PC-3 (cell line): ENCODE measurements at places on chromosomes 6 and 20. TPM values are rescaled to one million over a fixed set of nuclear protein-coding genes. Genes with fewer than 3 reads are reported as not detected.

GRCh38 chr20:44495802-44496481 lies 20.3 kb downstream of the TTPAL start:
- H3K36me3 ChIP-seq = peaks cover 49% of the 10 kb centered on the region
- DNase-seq = peak; percentile 99
- no peaks in the 10 kb centered on the region for H3K27me3 ChIP-seq
- H3K4me1 ChIP-seq = peaks cover 50% of the 10 kb centered on the region
- H3K27ac ChIP-seq = peak overlapping the region; percentile 96
- peak overlapping the region; percentile 20; the same call in 1 of the 2 replicates for H3K4me3 ChIP-seq

DNA sequence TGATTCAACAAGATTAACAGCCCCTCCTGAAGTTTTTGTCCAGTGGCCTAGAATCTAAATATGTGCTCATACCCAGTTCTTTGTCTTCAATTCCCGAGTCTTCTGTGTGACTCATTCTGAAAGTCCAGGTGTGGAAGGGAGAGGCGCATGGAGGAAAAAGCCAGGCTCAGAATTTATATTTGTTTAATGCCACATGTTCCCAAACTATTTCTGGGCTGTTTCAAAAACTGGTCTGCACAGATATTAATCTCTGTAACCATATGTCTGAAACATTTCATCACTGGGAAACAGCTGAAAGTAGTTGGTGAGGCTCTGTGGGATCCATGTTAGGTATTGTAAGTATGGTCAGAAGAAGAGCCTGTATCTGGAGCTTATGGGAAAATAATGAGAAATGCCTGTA lies 266.0 kb downstream of the PAX1 start:
- no peak overlapping the region for H3K27ac ChIP-seq
- no peaks in the 10 kb centered on the region for H3K27me3 ChIP-seq
- H3K4me3 ChIP-seq = no peak overlapping the region
- no peak for DNase-seq

DNA sequence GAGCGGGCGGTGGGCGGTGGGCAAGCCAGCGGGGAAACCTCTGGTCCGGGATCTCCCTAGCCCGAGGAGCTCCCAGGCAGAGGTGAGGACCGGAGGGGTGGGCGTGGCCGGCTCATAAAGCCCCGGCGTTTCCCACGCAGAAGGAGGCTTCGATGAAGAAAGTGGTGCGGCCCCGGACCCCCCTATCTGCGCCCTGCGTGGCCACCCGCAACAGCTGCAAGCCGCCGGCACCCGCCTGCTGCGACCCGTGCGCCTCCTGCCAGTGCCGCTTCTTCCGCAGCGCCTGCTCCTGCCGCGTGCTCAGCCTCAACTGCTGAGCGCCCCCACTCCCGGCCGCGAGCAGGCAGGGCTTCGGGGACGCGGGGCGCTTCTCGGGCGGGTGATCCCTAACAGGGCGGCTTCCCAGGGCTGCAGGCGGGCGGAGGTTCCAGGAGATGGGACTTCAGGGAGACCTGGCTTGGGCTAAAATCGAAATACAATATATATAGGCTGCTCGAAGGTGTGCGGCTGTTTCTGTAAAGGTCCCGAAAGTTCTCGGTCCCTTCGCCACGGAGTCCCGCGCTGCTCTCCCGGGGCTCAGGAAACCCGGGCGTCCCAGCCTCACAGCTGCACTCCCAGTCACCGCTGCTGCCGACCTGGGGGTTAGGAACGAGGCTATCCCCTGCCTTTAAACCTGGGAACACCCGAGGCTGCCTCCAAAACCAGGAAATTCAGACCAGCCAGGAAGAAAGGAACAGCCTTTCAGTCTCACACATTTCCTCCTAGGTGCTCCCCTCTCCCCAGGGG lies 27.8 kb downstream of the ASIP start:
- peaks cover 7% of the 10 kb centered on the region; the same call in 1 of the 2 replicates for H3K36me3 ChIP-seq
- no peaks in the 10 kb centered on the region for H3K27me3 ChIP-seq
- no peaks in the 10 kb centered on the region for H3K4me1 ChIP-seq
- no peak overlapping the region for H3K4me3 ChIP-seq
- H3K27ac ChIP-seq = no peak overlapping the region

Gene CGA
- total RNA-seq = not detected in 2 replicates

DNA sequence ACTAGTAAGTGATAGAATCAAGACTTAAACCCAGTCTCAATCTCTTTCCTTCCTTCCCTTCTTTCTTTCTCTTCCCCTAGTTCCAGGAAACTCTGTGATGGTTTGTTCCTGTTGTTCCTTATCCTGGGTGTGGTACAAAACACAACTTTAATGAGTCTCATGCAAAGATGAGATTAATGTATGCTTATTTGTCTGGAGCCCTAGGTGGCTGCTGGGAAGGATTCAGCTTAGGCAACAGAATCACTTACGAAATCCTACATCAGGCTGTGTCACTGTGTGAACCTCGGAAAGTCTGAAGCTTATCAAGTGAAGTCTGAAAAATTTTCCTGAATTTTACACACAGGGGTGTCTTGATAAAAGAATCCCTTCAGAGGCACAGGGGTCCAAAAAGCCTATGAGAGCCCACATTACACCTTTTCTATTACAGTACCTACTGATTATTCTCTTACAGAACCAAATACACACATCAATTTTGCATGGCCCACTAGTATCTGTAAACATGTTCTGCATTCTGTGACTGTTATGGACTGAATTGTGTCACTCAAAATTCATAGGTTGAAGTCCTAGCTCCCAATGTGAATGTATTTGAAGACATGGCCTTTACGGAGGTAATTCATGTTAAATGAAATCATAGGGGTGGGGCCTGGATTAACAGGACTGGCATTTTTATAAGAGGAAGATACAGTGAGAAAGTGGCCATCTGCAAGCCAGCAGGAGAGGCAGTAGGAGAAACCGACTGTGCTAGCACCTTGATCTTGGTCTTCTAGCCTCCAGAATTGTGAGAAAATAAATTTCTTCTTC lies 144.7 kb downstream of the MYB start:
- no peak for DNase-seq
- H3K4me1 ChIP-seq = no peaks in the 10 kb centered on the region
- H3K36me3 ChIP-seq = no peaks in the 10 kb centered on the region
- H3K4me3 ChIP-seq = no peak overlapping the region
- no peaks in the 10 kb centered on the region for H3K27me3 ChIP-seq

Gene FAM83D
- 69.6 and 81.4 TPM in 2 replicates for total RNA-seq

Gene ENPP3
- 0.18 TPM in 1 of 2 replicates, not detected in the other for total RNA-seq

GRCh38 chr6:25054469-25054868 lies 118.7 kb upstream of the RIPOR2 start:
- peak; percentile 65 for DNase-seq
- peaks cover 24% of the 10 kb centered on the region for H3K4me1 ChIP-seq
- no peaks in the 10 kb centered on the region for H3K36me3 ChIP-seq

Gene FILIP1
- not detected in 2 replicates for total RNA-seq

DNA sequence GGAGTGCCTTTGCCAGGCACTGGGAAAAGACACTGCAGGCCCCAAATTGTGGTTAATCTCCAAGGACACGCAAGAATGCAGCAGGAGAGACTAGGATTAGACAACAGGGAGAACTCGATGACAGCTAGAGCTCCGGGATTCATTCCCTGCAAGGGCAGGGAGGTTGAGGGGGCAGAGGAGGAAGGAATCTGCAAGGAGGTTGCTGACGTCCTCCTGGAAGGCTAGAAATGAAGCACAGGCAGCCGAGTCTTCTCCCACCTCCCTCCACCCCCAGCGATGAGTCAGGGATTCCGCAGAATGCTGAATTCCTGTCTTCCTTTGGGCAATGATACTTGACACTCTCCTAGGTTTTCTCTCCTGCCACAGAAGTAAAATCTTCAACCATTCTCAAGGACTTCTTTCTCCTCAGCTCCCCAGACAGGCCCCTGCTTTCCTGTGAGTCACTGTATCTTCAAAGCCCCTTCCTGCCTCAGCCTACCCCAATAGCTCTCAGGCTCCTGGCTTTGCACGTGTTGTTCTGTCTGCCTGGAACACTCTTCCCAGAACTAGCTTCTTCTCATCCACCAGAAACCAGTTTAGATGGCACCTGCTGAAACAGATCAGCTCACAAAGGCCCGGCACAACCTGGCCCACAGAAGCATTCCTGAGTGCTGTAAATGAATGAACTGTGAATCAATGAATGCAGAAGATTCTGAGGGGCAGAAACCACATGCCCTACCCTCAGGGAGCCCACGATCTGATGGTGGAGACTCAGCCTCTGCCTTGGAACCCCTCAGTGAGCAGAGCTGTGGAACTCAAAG lies 85.6 kb downstream of the MRPL14 start:
- peaks cover 68% of the 10 kb centered on the region for H3K4me1 ChIP-seq
- no peaks in the 10 kb centered on the region for H3K27me3 ChIP-seq
- peak; percentile 98 for DNase-seq
- peak overlapping the region; percentile 100 for H3K27ac ChIP-seq

DNA sequence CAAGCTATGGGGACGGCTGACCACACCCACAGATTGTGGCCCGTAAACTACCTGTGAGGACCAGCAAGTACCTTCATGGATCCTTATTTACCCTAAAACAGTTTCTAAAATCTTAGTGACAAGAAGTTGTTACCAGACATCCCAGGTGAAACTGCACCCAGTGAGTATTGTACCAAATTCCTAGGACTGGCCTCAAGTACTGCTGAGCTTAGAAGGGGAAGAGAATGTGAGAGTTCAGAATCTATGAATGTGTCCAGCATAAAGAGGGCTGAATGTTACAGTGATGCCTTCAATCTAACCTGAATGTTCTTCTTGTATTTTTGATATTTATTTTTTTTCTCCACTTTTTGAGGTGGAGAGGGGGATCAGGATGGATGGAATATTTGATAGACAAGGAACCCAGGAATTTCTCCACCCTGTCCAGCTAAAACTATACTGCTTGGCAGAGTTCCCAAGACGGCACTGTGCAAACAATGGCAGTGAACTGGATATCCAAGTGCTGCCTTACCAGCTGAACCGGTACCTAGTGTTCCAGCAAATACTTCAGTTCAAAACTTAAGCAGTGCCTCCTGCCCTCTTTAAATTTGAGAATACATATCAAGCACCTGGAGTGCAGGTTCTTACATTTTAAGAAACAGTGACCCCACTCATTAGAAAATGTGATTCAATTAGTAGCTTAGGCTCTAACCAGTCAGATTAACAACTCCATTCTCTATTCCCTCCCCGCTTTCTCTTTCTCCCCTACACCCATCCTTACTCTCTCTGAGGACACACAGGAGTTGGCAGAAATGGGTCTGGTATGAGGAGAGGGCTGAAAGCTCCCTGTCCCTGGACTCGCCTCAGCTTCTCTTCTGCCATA lies 427.3 kb upstream of the FLRT3 start:
- peak overlapping the region; percentile 22 for H3K27ac ChIP-seq
- H3K4me3 ChIP-seq = no peak overlapping the region
- DNase-seq = peak; percentile 88

Gene LHFPL5
- total RNA-seq = not detected in 2 replicates

GRCh38 chr6:43499028-43499815 lies 10.9 kb downstream of the LRRC73 start:
- no peaks in the 10 kb centered on the region for H3K27me3 ChIP-seq
- no peak for DNase-seq
- no peak overlapping the region for H3K27ac ChIP-seq
- no peak overlapping the region for H3K4me3 ChIP-seq
- peaks cover 14% of the 10 kb centered on the region for H3K36me3 ChIP-seq
- H3K4me1 ChIP-seq = peaks cover 4% of the 10 kb centered on the region; the same call in 1 of the 2 replicates

DNA sequence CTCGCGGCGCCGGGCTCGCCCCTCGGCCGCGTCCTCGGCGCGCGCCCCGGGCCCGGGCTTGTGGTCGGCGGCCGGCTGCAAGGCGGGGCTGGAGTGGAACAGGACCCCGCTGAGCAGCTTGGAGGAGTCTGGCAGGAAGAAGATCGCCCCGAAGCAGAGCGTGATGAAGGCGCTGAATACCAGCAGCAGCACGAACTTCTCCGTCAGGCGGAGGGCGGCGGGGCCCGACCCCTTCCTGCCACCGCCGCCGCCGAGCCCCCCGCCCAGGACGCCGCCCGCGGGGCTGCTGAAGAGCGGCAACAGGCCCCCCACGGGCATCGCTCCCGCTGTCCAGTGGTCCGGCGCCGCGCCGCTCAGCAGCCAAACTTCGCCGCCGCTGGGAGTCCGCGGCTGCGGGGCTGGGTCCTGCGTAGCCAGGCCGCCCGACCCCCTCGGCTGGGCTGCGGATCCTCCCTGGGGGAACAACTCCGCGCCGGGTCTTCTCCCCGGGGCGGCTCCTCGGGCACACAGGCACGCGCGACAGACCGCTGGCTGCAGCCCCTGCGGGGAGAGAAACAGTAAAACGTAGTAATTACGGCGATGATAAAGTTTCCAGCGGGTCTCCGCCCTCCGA lies 707 bp downstream of the MAN1A1 start:
- no peaks in the 10 kb centered on the region for H3K27me3 ChIP-seq
- peak overlapping the region; percentile 92 for H3K4me3 ChIP-seq
- peaks cover 21% of the 10 kb centered on the region; the same call in 1 of the 2 replicates for H3K4me1 ChIP-seq
- no peaks in the 10 kb centered on the region for H3K36me3 ChIP-seq
- H3K27ac ChIP-seq = no peak overlapping the region

Gene RCAN2
- not detected in 2 replicates for total RNA-seq

DNA sequence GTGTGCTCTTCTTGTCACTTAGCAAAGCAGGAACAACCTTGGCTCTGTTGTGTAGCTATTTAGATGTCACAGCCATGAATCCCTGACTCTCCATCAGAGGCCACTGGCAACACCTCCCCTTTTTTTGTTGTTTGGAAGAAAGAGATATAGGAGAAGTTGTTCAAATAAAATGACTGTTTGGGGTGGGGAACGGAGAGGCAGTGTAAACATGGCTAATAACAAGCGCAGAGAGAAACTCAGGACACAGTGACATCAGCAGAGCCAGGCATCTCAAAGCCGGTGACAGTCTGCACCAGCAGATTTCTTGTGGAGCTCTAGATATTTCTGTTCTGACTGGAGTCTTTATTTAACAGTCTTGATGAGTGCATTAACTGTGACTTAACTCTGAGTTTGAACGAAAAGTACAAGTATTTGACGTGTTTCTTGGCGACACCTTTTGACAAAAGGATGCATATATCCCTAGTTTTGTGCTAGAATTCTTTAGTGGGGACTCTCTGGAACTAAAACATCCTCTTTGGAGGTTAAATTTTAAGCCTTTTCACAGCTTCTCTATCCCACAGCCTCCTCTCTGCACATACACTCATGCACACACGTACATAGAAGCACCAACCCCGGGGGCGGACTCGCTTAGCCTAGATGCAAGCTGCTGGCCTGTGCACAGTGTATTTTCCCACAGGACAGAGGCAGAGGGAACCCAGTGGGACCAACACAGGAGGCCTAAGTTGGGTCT lies 53.8 kb downstream of the ADAT2 start:
- peak overlapping the region; percentile 95 for H3K27ac ChIP-seq
- H3K36me3 ChIP-seq = no peaks in the 10 kb centered on the region
- peak overlapping the region; percentile 47 for H3K4me3 ChIP-seq
- H3K4me1 ChIP-seq = peaks cover 43% of the 10 kb centered on the region

DNA sequence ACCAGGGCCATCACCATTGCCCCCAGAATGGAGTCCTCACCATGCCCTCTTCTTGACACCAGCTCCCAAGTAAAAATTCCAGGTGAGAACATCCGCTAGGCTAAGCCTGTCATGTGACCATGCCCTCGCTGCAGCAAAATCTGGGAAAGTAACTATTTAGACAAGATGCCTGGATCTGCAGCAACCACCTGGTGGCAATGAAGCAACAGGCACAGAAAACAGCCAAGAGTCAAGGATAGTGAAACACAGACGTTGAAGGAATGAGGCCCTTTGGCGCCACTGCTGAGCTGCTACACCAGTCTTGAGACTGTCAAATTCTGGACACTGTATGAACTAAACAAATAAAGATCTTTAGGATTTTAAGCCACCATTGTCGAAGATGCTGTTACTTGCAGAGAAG lies 30.1 kb upstream of the TGM6 start:
- H3K27ac ChIP-seq = no peak overlapping the region
- no peak for DNase-seq
- H3K4me3 ChIP-seq = no peak overlapping the region
- peaks cover 21% of the 10 kb centered on the region; the same call in 1 of the 2 replicates for H3K27me3 ChIP-seq
- no peaks in the 10 kb centered on the region for H3K36me3 ChIP-seq

Gene UFL1
- total RNA-seq = 10.4 and 10.9 TPM in 2 replicates

- no peak for DNase-seq
- no peak overlapping the region for H3K4me3 ChIP-seq
- H3K27ac ChIP-seq = no peak overlapping the region
- no peaks in the 10 kb centered on the region for H3K4me1 ChIP-seq
- no peaks in the 10 kb centered on the region for H3K27me3 ChIP-seq
These were observed 1239.3 kb downstream of the EPHA7 start for GRCh38 chr6:92180090-92180489.

Gene TP53TG5
- total RNA-seq = not detected in 2 replicates

Gene PCK1
- total RNA-seq = not detected in 2 replicates
